DMS153 (cell line): ENCODE measurements at places on chromosomes 1 and 21.

DNA sequence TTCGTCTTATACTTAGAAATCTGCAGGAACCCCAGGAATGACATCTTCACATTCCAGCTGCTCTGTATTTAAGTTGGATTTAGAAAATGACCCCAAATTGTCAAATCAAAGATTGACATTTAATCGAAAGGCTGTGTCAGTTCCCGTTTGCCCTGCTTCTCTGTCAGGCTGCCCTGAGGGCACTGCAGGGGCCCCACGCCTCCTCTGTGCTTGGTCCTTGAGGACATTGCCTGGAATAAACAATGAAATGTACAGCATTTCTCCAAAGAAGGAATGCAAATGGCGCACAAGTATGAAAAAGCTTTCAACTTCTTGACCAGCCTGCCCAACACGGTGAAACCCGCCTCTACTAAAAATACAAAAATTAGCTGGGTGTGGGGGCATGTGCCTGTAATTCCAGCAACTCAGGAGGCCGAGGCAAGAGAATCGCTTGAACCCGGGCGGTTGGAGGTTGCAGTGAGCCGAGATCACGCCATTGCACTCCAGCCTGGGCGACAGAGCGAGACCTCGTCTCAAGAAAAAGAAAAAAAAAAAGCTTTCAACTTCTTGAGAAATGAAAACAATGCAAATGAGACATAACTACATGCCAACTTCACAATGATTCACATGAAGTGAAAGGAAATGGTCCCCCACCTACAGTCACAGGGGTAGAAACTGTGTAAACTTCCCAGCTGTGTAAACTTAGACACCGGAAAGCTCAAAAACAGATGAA lies 3.0 kb downstream of the TMPRSS3 start:
- DNase-seq: no peak

- no peak for DNase-seq
These were observed 55.3 kb downstream of the GNB1 start for GRCh38 chr1:1835546-1835945.

DNA sequence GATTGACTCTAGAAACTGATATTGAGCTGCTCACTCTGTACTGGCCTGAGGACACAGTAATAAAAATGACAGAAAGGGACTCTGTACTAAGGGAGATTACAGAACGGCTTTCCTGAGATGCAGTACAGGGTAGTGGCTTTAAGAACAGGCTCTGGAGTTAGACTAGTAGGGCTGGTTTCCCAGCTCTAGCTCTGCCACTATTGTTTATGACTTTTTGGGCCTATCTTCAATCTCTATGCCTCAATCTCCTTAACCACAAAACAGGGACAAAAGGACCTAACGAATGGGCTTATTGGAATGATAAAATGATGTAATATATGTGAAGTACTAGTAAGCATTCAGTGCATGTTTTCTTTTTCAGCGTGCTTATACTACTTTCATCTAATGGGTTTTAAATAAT lies 1.4 kb downstream of the DEPDC1 start:
- DNase-seq: no peak

DNA sequence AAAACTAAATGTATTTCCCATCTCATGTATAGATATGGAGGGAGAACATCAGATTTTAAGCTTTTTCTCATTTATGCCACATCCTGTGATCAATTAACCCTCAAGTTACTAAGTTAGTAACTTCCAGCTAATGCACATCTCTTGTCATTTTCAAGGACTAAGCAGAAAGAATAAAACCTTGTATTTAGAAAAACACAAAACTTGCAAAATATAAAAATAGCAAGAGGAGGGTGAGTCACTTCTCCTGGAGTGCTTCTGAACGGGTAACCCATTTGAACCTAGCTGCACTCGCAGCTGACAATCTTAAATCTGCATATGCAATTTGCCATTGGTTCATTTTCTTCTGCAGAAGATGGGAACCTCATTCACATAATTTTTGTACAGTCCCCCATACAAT lies 500.5 kb downstream of the SETD4 start:
- DNase-seq: no peak

- no peak for DNase-seq
These were observed 9.9 kb upstream of the HJV start for GRCh38 chr1:146031476-146031875.

DNA sequence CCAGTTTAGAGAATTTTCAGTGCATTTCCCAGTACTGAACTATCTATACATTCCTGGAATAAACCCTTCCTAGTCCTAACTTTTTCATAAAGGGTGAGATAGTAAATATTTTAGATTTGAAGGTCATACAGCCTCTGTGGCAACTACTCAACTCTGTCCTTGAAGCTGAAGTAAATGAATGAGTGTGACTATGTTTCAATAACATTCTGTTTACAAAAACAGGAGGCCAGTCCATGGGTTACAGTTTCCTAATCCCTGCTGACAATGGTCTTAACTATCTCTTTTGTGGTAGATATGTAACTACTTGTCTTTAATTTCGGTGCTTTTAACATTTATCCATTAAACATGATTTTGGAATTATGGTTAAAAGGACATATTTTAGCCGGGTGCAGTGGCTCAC lies 4.3 kb downstream of the ZNF684 start:
- DNase-seq: no peak

DNA sequence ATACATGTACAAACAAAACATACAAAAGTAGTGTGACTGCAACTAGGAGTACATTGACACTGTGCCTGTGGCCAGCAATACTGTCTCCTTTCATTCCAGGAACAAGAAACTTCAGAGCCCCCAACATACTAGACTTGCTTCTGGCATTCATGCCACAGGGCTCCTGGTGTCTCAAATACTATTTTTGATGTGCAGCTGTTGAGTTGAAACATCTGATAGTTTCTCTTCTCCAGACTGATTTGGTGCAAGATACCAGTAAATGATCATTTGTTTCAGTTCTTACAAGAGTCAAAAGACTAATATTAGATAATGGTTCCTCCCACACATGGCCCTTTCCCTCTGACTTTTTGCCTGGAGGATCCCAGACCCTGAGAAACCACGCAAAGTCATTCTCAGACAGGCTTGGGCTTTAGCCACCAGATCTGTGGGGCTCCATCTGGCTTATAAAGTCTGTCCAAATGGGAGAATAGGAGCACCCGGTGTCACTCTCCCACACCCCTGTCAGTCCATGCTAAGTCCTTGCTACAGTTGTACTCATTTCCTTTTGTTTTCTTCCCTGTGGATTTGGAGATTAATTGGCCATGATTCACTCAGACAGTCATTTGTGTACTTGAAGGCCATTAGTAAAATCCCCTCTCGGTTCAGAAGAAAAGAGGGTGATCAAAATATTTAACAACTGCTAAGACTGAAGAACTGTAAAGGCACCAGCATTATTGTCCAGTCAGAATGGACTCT lies 163.5 kb upstream of the RUNX1 start:
- no peak for DNase-seq

DNA sequence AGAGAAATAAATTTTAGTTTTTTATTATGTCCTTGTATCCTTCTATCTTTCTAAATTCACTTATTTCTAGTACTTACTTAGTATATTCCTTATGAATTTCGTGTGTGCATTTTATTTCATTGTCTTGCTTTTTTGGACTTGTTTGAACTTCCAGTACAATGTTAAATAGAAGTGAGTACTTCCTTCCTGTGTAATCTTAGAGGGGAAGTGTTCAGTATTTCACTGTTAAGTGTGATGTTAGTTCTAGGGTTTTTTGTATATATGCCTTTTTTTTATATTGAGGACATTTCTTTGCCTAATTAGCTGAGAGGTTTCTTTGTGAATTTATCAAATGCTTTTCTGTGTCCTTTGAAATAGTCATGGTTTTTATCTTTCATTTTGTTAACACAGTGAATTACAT lies 10.7 kb downstream of the LYPLAL1 start:
- DNase-seq: no peak

- no peak for DNase-seq
These were observed 6.0 kb downstream of the DOP1B start for GRCh38 chr21:36162631-36163030.

GRCh38 chr1:233512538-233512937 lies 101.4 kb upstream of the KCNK1 start:
- DNase-seq: no peak

GRCh38 chr1:116916533-116917445 lies 7.1 kb downstream of the PTGFRN start:
- DNase-seq: no peak

DNA sequence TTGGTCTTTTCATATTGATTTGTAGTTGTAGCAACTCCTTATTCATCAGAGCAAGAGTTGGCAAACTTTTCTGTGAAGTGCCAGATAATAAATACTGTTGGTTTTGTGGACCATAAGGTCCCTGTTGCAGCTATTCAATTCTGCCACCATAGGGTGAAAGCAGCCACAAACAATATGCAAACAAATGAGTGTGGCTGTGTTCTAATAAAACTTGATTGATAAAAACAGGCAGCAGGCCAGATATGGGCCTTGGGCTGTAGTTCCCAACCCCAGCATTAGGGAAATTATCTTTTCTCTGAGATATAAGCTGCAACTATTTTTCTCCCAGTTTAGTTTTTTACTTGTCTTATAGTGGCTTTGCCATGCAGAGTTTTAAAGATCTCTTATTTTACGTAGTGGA lies 469.2 kb downstream of the SMYD3 start:
- DNase-seq: no peak
